ENCODE measurements at places on chromosomes 4 and X.

- no peak for DNase-seq
Observed at GRCh38 chrX:136778916-136779315, 1.8 kb downstream of the ARHGEF6 start.

- no peak for DNase-seq
Observed at GRCh38 chr4:2545321-2546013, 9.0 kb downstream of the FAM193A start.

- DNase-seq, result no peak
Observed at GRCh38 chr4:80484712-80485111, 149.2 kb downstream of the CFAP299 start.

- DNase-seq, result peak; percentile 97
Observed at GRCh38 chrX:131783555-131784308, 239.4 kb upstream of the STK26 start.

GRCh38 chrX:78314561-78314960, 12.8 kb downstream of the CYSLTR1 start:
- no peak for DNase-seq

DNA sequence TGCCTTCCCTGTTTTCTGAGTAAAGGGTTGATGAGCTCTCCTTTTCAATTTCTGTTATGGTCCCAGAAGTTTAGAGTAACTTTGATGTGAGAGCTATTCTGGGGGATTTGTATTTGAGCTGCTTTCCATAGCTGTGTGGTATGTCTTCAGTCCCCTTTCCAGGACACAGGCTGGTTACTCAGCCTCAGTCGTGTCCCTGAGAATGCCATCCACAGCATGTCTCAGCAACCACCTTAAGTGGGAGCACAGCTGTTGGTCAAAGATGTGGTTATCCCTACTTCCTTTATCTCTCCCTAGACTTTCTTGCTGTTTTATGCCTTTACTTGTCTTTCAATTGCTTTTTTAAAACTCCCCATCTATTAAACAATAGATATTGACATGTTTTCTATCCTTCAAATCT, 37.8 kb downstream of the RNF175 start:
- DNase-seq, result no peak
